ENCODE measurements at places on chromosomes 3 and 15.

GRCh38 chr3:29310865-29311264 is 30.0 kb downstream of the RBMS3 start:
- no peak for DNase-seq

- DNase-seq: no peak
These were observed 287.8 kb downstream of the ERC2 start for GRCh38 chr3:56180433-56180832.

DNA sequence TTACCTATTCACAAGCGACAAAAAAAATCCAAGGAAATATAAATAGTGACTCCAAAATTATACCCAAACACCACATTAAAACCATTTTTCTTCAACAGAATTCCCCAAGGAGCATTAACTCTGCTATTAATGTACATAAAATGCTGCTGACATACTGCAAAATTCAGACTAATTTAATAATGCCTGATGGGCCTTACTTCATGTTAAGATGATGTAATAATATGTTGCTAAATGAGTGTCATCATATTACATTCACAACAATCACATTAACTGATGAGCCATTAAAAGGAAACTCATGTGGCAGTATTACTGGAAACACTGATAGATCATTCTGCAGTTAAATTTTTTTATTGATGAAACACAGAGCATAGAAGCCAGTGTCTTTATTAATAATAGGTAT is 204.9 kb upstream of the CGNL1 start:
- no peak for DNase-seq

DNA sequence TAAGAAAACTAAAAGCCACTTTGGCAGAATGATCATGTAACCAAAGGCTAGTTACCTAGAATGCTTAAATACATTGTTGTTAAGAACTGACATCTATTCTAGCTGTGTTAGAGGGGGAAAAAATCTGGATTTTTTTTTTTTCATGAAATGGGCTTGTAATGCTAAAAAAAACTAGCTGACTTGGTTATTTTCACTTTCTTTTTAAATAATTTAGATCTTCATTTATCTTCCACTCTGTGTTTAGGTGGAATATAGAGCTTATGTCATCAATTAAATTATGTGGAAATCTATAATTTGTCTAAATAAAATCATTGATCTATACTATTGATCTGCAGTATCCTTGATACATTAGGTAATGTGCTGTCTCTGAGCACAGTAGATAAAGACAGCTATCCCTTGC is 217.4 kb downstream of the TCF12 start:
- DNase-seq: no peak

DNA sequence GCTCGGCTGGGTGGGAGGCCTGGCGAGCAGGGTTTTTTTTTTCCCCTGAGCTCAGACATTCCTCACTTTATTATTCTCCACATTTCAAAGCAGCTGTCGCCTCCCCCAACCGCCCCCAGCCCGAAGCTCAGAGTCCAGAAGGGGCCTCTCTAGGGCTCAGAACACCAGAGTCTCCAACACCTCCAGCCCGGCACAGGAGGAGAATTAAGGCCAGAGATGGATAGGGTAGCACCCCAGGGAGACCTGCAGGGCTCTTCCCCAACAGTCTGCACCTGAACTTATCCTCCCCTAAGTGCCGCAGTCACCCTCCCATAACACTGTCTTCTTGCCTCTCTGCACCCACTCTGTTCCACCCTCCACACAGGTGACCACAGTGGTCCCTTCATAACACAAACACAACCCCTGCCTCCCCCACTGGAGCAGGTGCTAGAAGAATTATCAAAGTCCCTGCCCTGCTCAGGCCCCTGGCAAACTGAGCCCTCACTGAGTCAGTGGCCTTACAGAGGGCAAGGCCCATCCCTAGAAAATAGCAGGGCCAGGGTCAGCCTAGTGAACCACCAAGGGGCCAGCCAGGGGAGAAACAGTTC is 14.1 kb downstream of the MYL3 start:
- no peak for DNase-seq

GRCh38 chr15:77081971-77082370 is 11.1 kb upstream of the TSPAN3 start:
- no peak for DNase-seq

- no peak for DNase-seq
These were observed 71.0 kb downstream of the ADAMTS7 start for GRCh38 chr15:78739996-78740903.

GRCh38 chr15:94265982-94266381 is 34.6 kb downstream of the MCTP2 start:
- no peak for DNase-seq

DNA sequence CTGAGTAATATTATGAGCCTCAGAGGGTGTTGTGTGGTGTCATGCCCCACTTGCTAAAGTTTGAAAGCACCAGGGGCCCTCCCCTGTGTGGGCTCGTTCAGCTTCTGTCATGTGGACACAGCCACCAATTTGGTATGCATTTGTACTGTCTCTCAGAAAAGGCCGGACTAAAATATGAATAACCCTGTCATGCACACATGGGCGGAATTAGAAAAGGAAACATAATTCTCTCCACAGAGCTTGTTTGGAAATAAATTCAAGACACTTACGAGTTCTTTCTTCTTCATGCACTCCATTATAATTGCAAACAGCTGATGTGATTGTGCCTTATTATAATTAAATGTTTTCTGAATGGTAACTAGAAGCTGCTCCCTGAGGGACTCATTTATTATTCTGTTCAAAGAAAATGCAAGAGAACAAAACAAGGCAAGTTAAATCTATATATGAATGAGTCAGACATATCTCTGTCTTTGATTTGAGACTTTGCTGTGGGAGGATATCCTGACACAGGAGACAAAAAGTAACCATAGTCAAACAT is 39.1 kb downstream of the TRPM1 start:
- DNase-seq: no peak

DNA sequence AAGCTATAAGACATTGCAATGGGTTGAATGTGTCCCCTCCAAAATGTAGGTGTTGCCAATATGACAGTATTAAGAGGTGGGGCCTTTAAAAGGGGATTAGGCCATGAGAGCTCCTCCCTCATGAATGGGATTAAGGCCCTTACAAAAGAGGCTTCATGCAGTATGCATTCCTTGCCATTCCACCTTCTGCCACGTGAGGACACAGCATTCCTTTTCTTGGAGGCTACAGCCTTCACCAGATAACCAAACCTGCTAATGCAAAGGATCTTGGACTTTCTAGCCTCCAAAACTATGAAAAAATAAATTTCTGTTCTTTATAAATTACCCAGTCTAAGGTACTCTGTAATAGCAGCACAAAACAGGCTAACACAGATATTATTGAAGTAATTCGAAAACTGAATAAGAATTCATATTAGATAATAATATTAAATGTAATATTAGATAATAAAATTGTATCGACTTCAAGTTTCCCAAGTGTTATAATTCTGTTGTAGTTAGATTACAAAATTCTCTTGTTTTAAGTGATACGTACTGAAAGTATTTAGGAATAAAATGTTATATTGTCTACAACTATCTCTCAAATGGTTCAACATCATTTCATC is 29.4 kb upstream of the ATP8B4 start:
- DNase-seq: peak; percentile 22

- no peak for DNase-seq
These were observed 55.1 kb upstream of the SLC25A26 start for GRCh38 chr3:66165660-66166059.

DNA sequence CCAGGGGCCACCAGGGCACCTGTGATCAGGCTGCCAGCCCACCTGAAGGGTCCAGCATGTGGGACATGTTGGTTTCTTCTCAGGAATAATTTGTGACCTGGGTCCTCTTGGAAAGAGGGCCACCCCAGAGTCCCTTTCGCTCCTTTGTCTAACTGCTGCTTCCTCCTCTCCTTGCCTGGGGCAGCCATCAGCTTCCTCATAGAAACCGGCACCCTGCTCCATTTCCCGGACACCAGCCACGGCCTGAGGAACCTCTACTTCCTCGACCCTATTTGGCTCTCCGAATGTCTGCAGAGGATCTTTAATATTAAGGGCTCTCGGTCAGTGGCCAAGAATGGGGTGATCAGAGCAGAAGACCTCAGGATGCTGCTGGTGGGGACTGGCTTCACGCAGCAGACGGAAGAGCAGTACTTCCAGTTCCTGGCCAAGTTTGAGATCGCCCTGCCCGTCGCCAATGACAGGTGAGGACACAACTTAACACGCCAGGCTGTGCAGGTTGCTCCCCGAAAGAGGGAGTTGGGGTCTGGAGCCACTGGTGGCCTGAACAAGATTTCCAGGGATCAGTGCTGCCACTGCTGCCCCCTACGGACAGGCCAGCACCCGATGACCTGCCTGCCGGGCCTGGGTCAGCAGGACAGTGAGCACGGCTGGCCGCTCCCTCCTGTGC is 109.7 kb downstream of the LRRK1 start:
- DNase-seq: no peak

DNA sequence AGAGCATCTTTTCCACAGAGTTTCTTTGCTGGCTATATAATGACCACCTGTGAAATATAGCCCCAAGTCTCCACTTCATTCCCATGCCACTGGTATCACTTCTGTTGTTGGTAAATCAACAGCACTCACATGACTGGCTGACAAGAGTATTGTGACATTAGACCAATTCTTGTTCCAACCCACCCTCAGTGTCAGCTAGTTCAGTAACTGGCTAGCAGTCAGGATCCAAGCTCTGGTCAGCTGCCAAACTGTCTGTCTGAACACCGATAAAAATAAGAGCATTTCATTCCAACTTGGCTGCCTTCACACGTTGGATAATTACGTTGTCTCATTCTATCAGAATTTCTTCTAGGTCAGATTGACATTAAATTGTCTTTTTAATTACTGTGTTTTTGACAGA is 166.5 kb downstream of the USP13 start:
- DNase-seq: no peak

- DNase-seq: no peak
These were observed 115.7 kb downstream of the WNT7A start for GRCh38 chr3:13764161-13764560.

- no peak for DNase-seq
These were observed 38.2 kb upstream of the MYZAP start for GRCh38 chr15:57553526-57553925.

DNA sequence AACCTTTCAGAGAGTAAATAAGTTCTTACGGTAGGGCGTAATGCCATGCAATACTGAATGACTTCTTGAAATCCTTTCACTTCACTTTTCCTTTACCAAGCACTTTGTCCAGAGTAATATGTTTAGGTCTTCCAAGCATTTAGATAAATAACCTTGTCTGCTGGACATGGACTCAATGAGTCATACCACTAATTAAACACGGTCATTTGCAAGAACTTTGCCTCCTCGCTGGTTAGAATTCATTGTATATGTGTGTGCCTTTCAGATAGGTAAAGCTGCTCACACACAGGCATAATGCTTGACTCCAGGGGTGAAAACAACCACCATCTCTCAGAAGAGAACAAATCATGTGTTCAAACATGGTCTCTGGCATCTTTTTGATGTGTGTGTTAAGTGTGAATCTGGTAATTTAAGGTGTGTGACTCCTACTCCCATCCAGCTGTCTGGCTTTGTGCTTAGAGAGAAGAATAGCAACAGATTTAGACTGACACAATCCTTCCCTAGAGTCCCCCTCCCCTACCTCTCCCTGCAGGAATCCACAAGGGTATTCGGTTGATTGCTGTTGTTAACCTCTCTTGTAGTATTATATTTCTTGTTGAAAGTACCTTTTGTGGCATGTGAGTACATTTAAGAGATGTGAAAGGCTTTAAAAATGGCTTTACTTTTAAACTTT is 419.0 kb downstream of the CNTN4 start:
- no peak for DNase-seq

GRCh38 chr15:54159012-54159411 is 180.8 kb downstream of the UNC13C start:
- DNase-seq: no peak

- no peak for DNase-seq
These were observed 46.3 kb upstream of the VPS8 start for GRCh38 chr3:184765730-184766074.

- no peak for DNase-seq
These were observed 43.0 kb upstream of the CACNA2D3 start for GRCh38 chr3:54079314-54079713.

DNA sequence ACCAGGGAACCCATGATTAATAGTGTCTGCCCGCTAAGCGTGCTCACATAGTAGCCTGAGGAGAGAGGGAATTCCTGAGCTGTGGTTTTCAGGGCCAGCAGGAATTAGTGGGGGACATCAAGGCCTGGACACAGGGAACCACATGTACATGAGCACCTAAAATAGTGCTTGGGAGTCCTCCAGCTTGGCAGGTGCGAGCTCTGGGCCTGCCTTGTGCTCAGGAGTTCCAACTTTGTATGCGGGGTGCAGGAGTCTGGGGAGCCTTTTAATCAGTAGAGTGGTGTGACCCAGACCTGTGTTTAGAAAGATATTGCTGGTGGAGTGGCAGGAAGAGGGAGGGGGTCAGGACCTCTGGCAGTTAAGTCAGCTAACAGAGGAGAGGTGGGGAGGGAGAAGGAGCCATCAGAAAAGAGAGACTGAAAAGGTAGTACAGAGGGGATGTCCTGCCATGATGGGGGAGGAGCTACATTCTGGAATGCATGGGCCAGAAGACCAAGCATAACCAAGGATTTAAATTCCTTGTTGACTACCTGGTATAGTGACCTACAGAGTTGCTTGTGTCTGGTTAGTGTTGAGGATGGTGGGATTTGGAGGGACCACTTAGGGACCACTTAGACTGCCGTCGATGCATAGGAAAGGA is 1.9 kb downstream of the DAG1 start:
- DNase-seq: no peak

- no peak for DNase-seq
These were observed 301.4 kb downstream of the OTOL1 start for GRCh38 chr3:161798016-161798415.

GRCh38 chr3:24062916-24063315 is 117.8 kb downstream of the NR1D2 start:
- no peak for DNase-seq

DNA sequence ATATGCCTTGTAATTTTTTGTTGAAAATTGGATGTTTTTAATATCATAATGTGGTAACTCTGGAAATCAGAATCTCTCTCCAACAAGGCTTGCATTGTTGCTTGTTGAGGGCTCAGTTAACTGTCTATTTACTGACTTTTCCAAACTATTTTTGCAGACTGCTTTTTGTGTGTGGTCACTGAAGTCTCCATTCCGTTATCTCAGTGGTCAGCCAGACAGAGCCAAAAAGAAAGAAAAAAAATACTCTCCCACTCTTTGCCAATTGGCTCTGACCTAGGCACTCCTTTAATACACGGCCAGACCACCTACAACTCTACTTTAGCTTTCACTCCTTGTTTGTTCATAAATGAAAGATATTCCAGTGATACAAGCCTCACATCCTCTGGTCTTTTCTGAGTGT is 52.5 kb downstream of the IFT80 start:
- no peak for DNase-seq

DNA sequence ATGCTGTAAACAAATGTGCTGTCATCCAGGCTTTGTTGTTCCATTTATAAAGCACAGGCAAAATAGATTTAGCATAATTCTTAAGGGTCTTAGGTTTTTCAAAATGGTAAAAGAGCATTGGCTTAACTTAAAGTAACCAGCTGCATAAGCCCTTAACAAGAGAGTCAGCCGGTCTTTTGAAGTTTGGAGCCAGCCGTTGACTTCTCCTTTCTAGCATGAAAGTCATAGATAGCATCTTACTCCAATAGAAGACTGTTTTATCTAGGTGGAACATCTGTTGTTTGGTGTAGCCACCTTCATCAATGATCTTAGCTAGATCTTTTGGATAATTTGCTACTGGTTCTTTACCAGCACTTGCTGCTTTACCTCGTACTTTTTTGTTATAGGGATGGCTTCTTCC is 297.5 kb upstream of the DCBLD2 start:
- DNase-seq: no peak

GRCh38 chr15:40511093-40511471 is 40.3 kb downstream of the CHST14 start:
- no peak for DNase-seq

- DNase-seq: no peak
These were observed 112.9 kb downstream of the CORO2B start for GRCh38 chr15:68691705-68692104.
